Hematopoietic multipotent progenitor cell (in vitro differentiated cells): ENCODE measurements at places on chromosomes 6 and 20. TPM values are rescaled to one million over a fixed set of nuclear protein-coding genes. Genes with fewer than 3 reads are reported as not detected.

DNA sequence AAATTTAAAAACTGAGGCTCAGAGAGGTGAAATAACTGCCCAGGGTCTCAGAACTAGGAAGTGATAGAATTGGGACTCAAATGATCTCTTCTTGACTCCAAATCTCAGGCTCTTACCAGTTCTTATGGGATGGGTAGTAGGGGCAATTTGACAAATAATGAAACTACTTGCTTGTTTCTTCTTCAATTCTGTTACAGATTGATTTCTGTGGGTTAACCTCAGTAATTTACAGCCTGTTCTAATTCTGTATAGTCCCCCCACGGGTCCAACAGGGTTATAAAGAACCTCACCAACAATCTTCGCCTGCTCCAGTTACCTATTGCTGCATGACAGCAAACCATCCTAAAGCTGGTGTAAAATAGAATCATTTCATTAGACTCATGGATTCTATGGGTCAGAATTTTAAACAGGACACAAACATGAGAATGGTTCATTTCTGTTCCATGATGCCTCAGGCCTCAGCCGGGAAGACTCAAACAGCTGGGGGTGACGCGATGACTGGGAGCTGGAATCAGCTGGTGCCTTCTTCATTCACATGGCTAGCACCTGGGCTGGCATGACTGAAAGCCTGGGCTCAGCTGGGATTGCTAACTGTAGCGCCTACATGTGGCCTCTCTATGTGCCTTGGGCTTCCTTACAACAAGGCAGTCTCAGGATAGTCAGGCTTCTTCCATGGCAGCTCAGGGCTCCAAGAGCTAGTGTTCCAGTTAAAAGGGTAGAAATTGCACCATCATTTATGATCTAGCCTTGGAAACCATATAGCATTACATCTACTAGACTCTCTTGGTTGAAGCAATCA lies 6.6 kb upstream of the WFDC2 start:
- no peak for DNase-seq

FAM83B gene
- under 0.01 TPM for total RNA-seq

SEL1L2 gene
- not detected for total RNA-seq

GRCh38 chr6:30178837-30179236 lies 15.5 kb downstream of the TRIM15 start:
- DNase-seq, result no peak

- DNase-seq, result no peak
Observed at GRCh38 chr6:149445095-149445466, 39.7 kb downstream of the ZC3H12D start.
